ENCODE measurements at places on chromosomes 16 and 17.

GRCh38 chr17:28033972-28034714 is 8.3 kb upstream of the NLK start:
- DNase-seq: peak; percentile 61

- DNase-seq: no peak
Measured at GRCh38 chr16:17083628-17084027, 387.1 kb downstream of the XYLT1 start.

DNA sequence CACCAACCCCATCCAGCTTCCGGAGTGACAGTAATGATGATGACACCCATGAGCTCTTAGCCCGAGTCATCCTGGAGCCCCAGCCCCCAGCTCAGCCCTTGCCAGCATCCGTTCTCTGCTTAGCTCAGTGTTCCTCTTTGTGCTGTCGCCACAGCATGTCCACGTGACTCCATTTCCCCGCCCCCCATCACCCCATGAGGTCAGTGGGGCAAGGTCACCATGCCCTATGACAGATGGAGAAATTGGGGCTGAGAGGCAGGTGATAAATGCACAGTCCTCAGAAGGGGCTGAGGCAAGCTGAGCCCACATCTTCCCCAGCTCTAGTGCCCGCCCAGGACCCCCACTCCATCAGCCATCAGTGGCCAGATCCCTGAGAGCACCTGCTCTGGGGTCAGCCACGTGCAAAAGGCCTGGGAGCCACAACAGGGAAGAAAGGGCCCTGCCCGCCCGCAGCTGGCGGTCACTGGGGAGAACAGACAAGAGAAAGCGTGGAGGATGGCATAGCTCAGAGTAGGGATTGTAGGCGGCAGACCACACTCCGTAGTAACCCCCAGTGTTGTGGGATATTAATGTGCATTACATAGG is 17.1 kb downstream of the ITGB4 start:
- DNase-seq: peak; percentile 50

GRCh38 chr16:8972843-8973586 is 9.3 kb upstream of the USP7 start:
- DNase-seq: no peak

- DNase-seq: no peak
Measured at GRCh38 chr17:8732406-8733085, 12.1 kb downstream of the CCDC42 start.

DNA sequence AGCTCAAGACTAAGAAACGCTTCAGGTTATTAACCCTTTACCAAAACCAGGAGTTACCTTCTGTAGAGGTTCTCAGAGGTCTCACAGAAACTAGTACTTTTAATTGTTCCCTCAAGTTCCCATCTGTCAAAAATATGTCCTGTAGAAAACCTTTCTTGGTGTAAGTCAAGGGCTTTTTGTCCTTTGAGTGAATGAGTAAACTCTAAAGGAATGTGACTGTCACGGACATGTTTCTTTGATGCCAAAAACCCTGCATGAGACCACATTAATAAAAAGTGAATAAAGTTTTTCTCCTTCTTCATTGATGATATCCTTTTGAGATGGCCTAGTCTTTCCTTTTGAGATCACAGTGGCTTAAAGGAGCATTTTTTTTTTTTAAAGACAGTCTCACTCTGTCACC is 102.9 kb downstream of the NLK start:
- peak; percentile 27 for DNase-seq

All from hepatic stellate cell (primary cell).